ENCODE measurements at places on chromosomes 16 and 17.

- no peak for DNase-seq
These were observed 6.3 kb downstream of the FLOT2 start for GRCh38 chr17:28891201-28891600.

- no peak for DNase-seq
These were observed 4.2 kb upstream of the ARHGAP27 start for GRCh38 chr17:45436625-45437464.

GRCh38 chr16:50696126-50696525 lies 2.7 kb downstream of the NOD2 start:
- no peak for DNase-seq

- DNase-seq: no peak
These were observed 936.1 kb upstream of the SOX9 start for GRCh38 chr17:71184716-71185115.

- no peak for DNase-seq
These were observed 9.1 kb upstream of the CRISPLD2 start for GRCh38 chr16:84810518-84811273.

- DNase-seq: no peak
These were observed 5.5 kb downstream of the VPS4A start for GRCh38 chr16:69316595-69317034.

Data from head of caudate nucleus (tissue), 42 donors.